T-helper 22 cell (primary cell): ENCODE measurements at places on chromosomes 2 and 18.

DNA sequence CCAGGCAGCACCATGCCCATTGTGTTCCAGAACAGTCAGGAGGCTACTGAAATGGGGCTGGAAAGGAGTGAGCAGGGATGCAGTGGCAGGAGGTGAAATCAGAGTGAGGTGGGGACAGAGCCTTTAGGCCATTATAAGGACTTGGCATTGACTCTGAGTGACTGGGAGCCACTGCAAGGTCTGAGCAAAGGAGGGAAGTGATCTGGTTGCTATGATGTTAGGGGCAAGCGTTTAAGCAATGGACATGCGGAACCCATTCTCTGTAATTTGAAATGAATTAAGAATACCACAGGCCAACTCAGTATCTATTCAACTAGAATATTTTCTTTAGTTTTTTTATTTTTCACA is 98.2 kb downstream of the DPP4 start:
- no peak for DNase-seq

GRCh38 chr2:170525566-170525900 is 189.6 kb upstream of the SP5 start:
- no peak for DNase-seq

GRCh38 chr18:76894566-76895346 is 72.4 kb downstream of the ZNF236 start:
- no peak for DNase-seq

GRCh38 chr2:192119536-192119935 is 75.2 kb downstream of the TMEFF2 start:
- DNase-seq = no peak

DNA sequence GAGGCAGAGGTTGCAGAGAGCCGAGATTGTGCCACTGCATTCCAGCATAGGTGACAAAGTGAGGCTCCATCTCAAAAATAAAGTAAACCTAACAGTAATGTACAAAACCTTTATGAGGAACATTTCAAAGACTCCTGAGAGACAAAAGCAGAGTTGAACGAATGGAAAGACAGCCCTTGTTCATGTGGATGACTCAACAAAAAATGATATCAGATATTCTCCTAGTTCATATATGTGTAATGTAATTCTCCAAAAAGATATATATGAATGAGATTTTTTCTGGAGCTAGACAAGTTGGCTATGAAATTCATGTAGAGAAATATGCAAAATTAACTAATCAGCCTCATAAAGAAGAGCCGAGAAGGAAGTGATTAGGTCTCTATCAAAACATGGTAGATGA is 61.7 kb downstream of the KIAA1328 start:
- DNase-seq = no peak

DNA sequence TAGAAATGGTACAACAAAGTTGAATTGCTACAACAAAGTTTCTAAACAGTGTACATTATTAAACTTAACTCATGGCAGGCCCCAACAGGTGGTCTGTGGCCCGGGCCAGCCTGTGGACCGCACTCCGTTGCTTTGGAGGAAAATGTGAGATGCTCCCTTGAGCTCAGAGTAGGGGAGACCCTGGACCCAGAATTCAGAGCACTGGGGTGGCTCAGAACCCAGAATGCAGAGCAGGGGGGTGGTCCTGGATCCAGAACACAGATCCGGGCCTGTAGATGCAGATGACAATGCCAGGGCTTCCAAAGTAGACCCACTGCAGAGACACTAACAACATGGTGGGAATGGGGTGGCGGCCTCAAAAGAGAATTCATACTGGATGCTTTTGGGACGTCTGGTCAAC is 311.0 kb downstream of the NDUFA10 start:
- DNase-seq = no peak

DNA sequence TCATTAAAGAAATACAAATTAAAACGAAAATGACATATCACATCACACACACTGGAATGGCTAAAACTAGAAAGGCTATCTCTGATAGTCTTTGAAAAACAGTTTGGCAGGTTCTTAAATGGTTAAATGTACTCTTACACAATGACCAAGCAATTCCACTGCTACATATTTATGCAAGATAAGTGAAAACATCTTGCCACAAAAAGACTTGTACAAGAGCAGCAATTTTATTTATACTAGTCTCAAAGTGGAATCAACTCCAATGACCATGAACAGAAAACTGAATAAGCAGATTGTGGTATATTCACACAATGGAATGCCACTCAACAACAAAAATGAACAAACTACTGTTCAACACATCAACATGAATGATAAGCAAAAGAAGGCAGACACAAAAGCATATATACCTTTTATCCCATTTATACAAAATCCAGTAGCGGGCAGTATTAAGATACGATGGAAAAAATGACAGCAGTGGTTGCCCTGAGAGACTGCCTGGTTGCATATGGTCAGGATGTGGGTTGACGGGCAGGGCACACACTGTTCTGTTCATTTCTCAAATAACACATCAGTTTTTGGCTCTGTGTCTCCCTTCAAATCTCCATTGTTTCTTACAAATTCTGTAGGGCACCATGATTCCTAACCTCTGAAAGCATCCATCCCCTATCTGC is 25.4 kb downstream of the SP100 start:
- DNase-seq = peak; percentile 27

GRCh38 chr2:149463328-149464002 is 124.1 kb downstream of the MMADHC start:
- no peak for DNase-seq

- DNase-seq = no peak
These were observed 1089.5 kb downstream of the LRP1B start for GRCh38 chr2:141041281-141041680.

DNA sequence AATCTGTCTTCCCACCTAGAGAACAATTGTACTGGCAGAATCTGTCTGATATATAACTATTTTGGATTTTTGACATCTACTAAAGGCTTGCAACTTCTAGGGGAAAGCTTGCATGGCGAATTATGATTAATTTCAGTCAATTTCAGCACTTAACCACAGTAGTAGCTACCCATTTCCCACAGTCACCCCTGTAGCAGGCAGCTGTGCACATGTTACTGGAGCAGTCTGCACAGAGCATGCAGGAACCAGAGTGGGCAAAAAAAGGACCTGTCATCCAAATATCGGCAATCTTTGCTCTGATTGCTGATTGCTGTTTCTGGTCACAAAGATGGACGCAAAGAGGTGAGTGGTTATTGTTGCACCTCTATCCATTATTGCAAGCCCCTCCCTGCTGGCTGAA is 473.3 kb downstream of the SPAG16 start:
- DNase-seq = no peak

GRCh38 chr2:28325173-28325566 is 67.5 kb upstream of the FOSL2 start:
- DNase-seq = no peak

GRCh38 chr2:184644685-184645084 is 46.4 kb downstream of the ZNF804A start:
- DNase-seq = no peak

DNA sequence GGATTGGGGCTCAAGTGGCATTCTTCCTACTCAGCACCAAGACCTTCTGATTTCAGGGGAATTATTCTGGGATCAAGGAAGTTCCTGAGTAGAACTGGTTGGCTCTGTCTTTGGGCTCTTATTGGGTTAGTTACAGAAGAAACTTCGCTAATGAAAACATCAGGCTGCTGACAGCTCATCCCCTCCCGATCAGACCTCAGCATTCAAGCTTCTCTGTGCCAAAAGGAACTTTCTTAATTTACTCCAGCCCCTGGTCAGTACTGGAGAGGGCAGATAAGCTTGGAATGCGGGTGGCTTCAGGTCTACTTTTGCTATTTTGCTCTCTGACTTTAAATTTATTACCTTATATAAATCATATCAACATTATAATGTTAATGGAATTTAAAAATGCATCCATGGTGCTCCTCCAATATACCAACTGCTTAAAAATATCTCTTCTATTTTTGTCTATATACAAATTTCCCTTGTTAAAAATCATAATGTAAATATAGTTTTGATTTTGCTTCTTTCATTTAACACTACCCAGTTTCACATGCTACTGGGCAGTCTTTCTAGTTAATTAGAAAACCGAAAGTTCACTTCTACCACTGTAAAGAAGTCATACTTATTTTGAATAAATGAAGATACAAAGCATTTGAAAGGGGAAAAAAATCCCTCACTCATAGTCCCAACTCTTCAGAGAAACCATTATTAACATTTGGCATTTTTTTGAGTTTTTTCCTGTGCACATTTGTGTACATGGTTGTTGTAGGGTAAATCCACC is 34.4 kb downstream of the PCARE start:
- no peak for DNase-seq

- no peak for DNase-seq
These were observed 223.6 kb downstream of the CDH20 start for GRCh38 chr18:61556862-61557261.

- no peak for DNase-seq
These were observed 425.3 kb downstream of the ZEB2 start for GRCh38 chr2:144094408-144095151.

DNA sequence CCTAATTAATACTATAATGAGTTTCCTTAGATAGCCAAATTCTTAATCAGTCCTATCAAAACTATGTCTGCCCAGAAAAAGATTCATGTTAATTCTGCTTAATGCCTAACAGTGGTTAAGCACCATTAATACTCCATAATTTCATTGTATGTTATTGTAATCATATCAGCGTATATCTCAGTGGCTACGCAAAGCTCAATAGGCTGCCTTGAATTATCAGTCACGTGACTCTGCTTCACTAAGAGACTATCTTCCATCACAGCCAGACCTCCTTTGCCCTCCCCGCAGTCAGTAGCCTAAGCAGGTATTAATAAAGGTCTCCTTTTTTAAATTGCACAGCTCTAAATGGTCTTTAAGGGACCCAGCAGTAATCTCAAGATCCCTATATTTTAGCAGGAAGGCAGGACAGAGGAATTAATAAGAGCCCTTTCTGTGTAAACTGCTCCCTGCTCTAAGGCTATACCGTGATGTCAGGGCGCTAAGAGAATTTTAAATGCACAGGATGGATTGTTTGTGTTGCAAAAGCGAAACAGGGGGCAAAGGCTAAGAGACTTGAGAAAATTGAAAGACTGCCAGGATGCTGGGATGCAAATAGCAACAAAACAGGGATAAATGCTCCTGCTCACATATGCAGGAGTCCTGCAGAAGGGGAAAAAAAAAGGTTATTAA is 215.6 kb upstream of the POU3F3 start:
- DNase-seq = no peak

DNA sequence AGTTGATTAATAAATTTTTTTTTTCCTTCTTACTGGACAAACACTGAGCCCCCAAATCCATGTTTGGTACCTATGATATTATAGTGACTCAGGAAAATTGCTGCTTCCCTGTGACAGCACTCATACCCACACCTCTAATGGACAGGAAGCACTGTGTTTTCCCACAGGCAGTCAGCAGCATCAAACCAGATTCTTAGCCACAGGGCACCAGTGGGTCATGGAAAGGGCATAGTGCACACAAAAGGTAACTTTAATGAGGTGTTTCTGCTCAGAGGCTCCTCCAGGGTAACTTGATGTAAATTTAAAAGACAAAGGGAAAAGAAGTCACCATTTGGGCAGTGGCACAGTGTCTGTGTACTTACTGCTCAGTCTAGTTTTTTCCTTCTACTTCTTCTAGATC is 34.1 kb downstream of the SERPINB11 start:
- no peak for DNase-seq

GRCh38 chr2:33363325-33364298 is 112.8 kb upstream of the RASGRP3 start:
- DNase-seq = no peak

DNA sequence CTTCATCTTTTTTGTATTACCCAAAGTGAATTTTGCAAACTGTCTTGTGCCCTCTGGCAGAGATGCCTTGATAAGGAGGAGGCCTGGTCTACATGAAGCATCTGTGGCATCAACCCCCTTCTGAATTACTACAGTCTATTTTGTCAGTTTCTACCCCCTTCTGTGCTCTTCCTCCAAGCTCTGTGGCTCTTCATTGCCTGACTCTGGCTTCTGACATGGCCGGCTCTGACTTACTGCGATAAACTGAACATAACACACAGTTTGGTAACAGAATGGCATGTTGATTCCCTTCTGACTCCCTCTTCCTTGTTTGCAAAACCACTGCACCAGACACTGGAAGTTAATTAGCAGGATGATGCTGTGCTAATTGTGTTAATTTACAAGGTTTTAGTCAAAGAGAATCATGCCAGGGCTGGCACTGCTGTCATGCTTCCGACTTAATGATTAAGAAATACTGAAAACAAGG is 122.5 kb downstream of the FIGN start:
- no peak for DNase-seq

- no peak for DNase-seq
These were observed 613.4 kb downstream of the ARHGAP15 start for GRCh38 chr2:143742581-143742980.

DNA sequence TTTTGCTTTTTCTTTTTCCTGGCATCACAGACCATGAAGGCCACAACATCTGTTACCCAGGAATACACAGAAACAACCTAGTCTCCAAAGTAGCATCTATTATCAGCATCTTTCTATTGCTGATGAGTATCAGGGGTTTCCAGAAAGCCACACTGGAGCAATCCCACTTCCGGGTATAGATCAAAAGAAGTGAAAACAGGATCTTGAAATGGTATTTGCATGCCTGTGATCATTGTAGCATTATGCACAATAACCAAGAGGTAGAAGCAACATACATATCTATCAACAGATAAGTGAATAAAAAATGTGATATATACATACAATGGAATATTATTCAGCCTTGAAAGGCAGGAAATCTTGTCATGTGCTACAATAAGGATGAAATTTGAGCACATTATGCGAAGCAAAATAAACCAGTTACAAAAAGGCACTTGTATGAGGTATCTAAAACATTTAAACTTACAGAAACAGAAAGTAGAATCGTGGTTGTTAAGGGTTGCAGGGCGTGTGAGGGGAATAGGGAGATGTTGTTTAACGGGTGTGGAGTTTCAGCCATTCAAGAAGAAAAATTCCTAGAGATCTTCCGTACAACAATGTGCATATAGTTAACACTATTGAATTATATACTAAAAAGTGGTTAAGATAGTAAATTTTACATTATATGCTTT is 115.1 kb downstream of the KCNE4 start:
- DNase-seq = no peak
